ENCODE measurements at places on chromosomes 7 and 10.

GRCh38 chr10:5809527-5810154 lies 3.6 kb downstream of the GDI2 start:
- peaks cover 25% of the 10 kb centered on the region for H3K4me1 ChIP-seq
- no peaks in the 10 kb centered on the region for H3K27me3 ChIP-seq

- H3K27ac ChIP-seq, result no peak overlapping the region
- H3K36me3 ChIP-seq, result no peaks in the 10 kb centered on the region
- no peaks in the 10 kb centered on the region for H3K4me1 ChIP-seq
- no peaks in the 10 kb centered on the region for H3K27me3 ChIP-seq
These were observed 1015.5 kb upstream of the LRRN3 start for GRCh38 chr7:110075450-110075849.

DNA sequence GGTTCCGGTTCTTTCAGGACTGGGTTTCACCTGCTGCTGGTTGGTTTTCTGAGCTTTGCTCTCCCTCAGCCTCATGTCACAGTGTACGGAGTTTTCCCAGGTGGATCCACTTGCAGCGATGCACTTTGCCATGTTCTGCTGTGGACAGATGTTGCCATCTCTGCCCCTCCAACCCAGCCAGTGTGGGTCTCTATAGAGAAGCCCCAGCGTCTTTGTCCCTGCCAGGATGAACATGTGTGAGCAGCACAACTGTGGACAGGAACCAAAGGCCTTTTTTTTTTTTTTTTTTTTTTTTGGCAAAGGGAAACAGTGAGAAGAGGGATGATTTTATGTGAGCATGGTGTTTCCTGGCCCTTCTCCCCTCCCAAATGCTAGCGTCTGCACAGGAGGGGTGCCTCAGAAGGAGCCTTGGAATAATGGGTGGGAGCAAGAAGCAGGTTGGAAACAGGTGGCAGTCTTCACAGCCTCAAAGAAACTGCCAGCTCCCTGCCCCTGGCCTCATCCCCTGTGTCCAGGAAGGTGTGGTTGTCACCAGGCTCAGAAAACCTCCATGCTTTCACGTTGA lies 106.5 kb downstream of the RPS24 start:
- H3K27ac ChIP-seq, result peak overlapping the region; percentile 25
- DNase-seq, result no peak
- no peaks in the 10 kb centered on the region for H3K36me3 ChIP-seq
- H3K4me3 ChIP-seq, result no peak overlapping the region
- no peaks in the 10 kb centered on the region for H3K27me3 ChIP-seq

DNA sequence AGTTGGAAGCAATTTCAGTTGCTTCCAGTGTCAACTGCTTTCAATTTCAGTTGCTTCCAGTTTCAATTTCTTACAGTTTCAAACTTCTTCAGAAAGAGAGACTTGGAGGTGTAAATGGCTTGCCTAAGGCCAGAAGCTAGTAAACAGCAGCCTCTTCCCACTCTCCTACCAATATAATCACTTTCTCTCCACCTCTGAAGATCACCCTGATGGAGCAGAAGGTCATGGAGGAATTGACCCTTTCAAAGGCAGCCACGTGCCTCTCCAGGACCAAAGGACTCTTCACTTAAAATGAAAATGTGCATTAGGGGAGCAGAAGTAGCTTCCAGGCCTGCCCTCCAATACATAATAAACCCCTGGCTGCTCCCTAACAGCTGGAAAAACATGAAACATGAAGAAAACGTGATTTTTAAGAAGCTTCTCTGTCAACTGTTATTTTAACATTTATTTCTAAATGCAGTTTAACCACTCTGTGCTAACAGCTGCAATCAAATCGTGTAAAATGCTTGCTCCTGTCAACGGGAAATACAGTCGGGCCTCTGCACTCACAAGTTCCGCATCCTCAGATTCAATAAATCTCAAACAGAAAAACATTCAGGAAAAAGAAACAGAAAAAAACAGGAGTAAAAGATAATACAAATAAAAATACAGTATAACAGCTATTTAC lies 1020.6 kb downstream of the XPNPEP1 start:
- no peak overlapping the region for H3K4me3 ChIP-seq
- DNase-seq, result no peak
- no peaks in the 10 kb centered on the region for H3K36me3 ChIP-seq
- no peak overlapping the region for H3K27ac ChIP-seq
- no peaks in the 10 kb centered on the region for H3K27me3 ChIP-seq
- H3K4me1 ChIP-seq, result no peaks in the 10 kb centered on the region

DNA sequence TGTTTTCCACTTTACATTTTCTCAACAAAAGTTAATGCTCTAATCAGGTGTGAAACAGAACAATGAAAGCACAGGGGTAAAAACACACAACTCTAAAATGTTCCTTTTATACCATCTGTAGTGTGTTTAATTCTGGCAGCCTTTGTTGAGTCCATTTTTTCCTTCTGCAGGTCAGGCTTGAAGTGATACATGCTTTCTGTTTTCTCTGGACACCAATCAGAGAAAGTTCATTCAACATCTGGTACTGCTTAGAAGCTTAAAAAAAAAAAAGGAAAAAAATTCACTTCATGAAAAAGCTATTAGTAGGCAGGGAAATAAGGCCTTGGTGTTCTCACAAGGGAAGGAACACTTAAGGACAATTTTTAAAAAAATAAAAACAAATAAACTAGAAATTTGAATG lies 231.3 kb upstream of the RHOBTB1 start:
- no peaks in the 10 kb centered on the region for H3K36me3 ChIP-seq
- no peaks in the 10 kb centered on the region for H3K4me1 ChIP-seq
- DNase-seq, result no peak
- H3K27me3 ChIP-seq, result no peaks in the 10 kb centered on the region
- H3K27ac ChIP-seq, result no peak overlapping the region
- H3K4me3 ChIP-seq, result no peak overlapping the region

GRCh38 chr10:29881336-29881771 lies 178.0 kb downstream of the JCAD start:
- no peak overlapping the region for H3K4me3 ChIP-seq
- H3K36me3 ChIP-seq, result no peaks in the 10 kb centered on the region
- no peak overlapping the region for H3K27ac ChIP-seq
- H3K27me3 ChIP-seq, result no peaks in the 10 kb centered on the region
- no peaks in the 10 kb centered on the region for H3K4me1 ChIP-seq

- DNase-seq, result no peak
- H3K27ac ChIP-seq, result no peak overlapping the region
- H3K4me3 ChIP-seq, result no peak overlapping the region
- no peaks in the 10 kb centered on the region for H3K4me1 ChIP-seq
- no peaks in the 10 kb centered on the region for H3K27me3 ChIP-seq
These were observed 131.6 kb upstream of the AHR start for GRCh38 chr7:17166824-17167379.

DNA sequence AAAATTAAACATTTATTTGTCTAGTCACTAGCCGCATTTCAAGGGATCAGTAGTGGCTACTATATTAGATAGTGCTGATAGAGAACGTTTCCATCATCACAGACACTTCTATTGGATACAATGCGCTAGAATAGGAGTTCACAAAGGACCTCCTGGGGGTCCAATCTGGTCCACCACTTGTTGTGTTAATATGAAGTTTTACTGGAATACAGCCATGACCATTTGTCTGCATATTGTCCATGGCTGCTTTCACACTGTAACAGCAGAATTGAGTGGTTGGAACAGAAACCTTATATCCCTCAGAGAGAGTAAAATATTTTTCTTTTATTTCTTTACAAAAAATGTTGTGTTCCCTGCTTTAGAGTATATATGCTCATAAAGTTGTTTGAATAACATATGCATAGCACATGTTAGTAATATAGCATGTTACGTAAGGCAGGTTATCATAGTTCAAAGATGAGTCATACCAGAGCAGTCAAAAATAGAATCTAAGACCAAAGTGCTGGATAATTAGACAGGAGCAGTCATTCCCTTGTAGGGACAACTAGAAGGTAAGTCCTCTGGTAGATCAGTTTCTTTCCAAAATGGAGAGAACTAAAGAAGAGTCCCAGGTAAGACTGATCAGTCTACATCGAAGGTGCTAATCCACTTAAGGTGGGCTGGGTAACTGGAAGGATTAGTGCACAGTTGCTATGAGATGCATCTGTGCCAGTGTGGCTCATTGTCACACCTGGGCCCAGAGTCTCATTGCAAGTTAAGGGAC lies 14.9 kb downstream of the BZW2 start:
- no peaks in the 10 kb centered on the region for H3K27me3 ChIP-seq
- peaks cover 9% of the 10 kb centered on the region for H3K36me3 ChIP-seq
- peak overlapping the region; percentile 26 for H3K27ac ChIP-seq

DNA sequence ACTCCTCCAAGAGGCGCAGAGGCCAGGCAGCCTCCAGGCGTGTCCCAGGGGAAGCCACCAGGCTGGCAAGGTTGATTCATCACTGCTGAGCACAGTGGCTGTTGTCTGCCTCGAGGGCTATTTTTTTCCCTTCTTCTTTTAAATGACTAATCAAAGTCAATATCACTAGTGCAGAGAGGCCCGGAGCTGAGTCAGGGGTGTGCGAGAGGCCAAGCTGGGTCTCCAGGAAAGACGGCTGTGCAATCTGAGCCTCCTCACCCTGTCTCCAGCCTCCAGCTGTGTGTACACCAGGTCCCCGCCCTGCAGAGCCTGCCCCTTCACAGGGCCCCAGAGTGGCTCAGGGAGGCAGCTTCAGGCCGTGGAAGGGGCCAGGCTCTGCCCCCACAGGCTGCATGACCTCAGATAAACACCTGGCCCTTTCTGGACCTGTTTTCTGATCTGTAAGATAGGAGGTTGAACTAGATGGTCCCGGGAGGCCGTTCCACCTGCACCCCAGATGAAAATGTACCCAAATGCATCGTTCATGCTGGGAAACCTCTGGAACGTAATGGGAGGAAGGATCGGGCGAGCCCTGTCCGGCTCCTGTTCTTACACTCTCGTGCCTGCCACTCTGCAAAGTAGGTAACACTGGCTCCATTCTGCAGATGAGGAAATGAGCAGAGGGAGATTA lies 3.7 kb downstream of the STX1A start:
- peak; percentile 70 for DNase-seq
- peak overlapping the region; percentile 74 for H3K27ac ChIP-seq
- no peak overlapping the region for H3K4me3 ChIP-seq
- no peaks in the 10 kb centered on the region for H3K36me3 ChIP-seq
- peaks cover 54% of the 10 kb centered on the region for H3K4me1 ChIP-seq

DNA sequence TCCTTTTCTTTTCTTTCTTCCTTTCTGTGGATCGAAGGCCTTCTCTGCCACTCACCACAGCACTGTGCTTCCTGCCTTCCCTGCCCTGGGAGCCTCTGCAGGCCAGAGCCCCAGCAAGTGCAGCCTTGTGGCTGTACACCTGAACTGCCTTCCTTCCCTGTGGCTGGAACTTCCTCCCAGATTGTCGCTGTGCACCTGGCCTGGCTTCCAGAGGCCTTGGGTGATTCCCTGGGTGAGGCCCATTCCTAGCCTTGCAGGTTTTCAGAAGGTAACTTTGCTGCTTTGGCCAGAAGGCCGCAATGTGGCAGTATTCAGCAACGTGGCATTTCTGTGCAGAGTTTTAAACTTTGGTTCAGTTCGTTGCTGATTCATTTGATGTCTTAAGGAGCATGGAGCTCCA lies 50.1 kb upstream of the RASGEF1A start:
- no peaks in the 10 kb centered on the region for H3K36me3 ChIP-seq
- H3K4me3 ChIP-seq, result no peak overlapping the region

DNA sequence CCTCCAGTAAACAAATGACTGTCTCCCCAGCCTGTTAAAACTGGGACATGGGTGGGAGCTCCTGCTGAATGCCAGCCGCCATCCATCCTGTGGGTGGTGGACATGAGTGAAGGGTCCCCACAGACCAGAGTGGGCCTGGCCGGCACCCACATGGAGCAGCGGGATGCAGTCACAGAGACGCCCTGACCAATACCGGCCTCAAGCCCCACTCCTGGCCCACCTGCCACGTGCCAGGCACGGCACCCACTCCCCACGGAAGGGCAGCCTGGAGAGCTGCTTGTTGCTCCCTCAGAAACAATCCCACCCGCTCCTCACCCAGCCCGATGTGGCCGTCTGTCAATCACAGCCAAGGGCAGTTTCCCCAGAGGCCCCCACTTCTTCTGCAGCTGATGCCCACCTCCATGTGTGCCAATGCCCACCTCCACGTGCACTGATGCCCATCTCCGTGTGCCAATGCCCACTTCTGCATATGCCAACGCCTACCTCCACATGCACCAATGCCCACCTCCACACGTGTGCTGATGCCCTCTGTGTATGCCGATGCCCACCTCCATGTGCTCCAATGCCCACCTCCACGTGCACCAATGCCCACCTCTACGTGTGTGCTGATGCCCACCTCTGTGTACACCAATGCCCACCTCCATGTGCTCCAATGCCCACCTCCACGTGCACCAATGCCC lies 42.8 kb upstream of the DNAAF5 start:
- no peaks in the 10 kb centered on the region for H3K36me3 ChIP-seq
- H3K4me3 ChIP-seq, result no peak overlapping the region
- H3K27me3 ChIP-seq, result no peaks in the 10 kb centered on the region
- no peak for DNase-seq

GRCh38 chr7:137999496-138000080 lies 2.3 kb downstream of the CREB3L2 start:
- peak overlapping the region; percentile 72 for H3K4me3 ChIP-seq
- no peak for DNase-seq
- no peaks in the 10 kb centered on the region for H3K36me3 ChIP-seq
- H3K27me3 ChIP-seq, result no peaks in the 10 kb centered on the region
- H3K4me1 ChIP-seq, result peaks cover 17% of the 10 kb centered on the region

DNA sequence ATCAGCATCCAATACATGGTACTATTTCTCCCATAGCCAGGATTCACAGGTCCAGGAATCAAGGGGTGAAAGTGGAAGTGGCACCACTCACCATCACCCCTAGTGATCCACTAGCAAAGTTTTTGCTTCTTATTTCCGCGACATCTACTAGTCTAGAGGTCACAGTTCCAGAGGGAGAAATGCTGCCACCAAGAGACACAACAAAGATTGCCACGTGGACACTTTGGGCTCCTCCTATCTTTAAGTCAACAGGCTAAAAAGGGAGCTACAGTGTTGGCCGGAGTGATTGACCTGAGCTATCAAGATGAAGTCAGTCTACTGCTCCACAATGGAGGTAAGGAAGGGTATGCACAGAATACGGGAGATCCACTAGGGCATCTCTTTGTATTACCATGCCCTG lies 178.2 kb downstream of the AKR1D1 start:
- H3K27ac ChIP-seq, result no peak overlapping the region
- no peak for DNase-seq
- no peaks in the 10 kb centered on the region for H3K4me1 ChIP-seq
- H3K4me3 ChIP-seq, result no peak overlapping the region
- H3K36me3 ChIP-seq, result no peaks in the 10 kb centered on the region
- H3K27me3 ChIP-seq, result no peaks in the 10 kb centered on the region

GRCh38 chr10:22476601-22477321 lies 131.5 kb downstream of the SPAG6 start:
- no peaks in the 10 kb centered on the region for H3K36me3 ChIP-seq
- no peak for DNase-seq
- H3K27me3 ChIP-seq, result peaks cover 35% of the 10 kb centered on the region
- H3K4me3 ChIP-seq, result no peak overlapping the region

GRCh38 chr10:16519908-16520861 lies 1.5 kb downstream of the C1QL3 start:
- no peak overlapping the region for H3K4me3 ChIP-seq
- H3K27ac ChIP-seq, result no peak overlapping the region
- peaks cover 8% of the 10 kb centered on the region for H3K4me1 ChIP-seq
- H3K27me3 ChIP-seq, result peaks cover 99% of the 10 kb centered on the region
- DNase-seq, result no peak
- H3K36me3 ChIP-seq, result no peaks in the 10 kb centered on the region

GRCh38 chr10:31058795-31059703 lies 27.4 kb upstream of the ZNF438 start:
- no peak for DNase-seq
- H3K27me3 ChIP-seq, result no peaks in the 10 kb centered on the region
- no peak overlapping the region for H3K27ac ChIP-seq
